Mucosa of gallbladder (tissue), 1 donor: ENCODE measurements at places on chromosomes 7 and 10. TPM values are rescaled to one million over a fixed set of nuclear protein-coding genes. Genes with fewer than 3 reads are reported as not detected.

The SPDYE11 gene
- total RNA-seq: not detected

DNA sequence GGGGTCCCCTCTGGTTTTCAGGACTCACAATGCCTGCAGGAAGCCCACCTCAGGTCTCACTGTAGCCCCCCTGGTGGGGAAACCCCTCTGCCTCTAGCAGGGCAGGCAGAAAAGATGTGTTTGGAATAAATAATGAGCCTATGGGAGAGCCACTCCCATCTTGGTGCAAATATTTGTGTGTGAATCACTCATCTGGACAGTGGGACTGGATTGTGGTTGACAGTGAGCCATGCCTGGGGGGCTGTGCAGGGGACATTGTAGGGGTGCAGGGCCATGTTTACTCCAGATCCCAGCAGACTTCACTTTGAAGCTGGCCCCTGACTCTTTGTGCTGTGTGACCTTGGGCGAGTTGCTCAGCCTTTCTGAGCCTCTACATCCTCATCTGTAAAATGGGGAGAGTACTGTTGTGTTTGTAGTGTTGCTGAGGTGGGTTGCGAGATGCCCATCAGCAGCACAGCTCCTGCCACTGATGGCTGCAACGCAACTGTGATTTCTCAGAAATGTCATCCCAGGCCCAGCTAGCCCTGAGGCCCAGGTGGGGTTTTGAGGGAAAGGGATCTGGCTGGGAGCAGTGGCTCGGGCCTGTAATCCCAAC is 20.7 kb downstream of the GTF2IRD1 start:
- DNase-seq: no peak

The GPR26 gene
- total RNA-seq: not detected

DNA sequence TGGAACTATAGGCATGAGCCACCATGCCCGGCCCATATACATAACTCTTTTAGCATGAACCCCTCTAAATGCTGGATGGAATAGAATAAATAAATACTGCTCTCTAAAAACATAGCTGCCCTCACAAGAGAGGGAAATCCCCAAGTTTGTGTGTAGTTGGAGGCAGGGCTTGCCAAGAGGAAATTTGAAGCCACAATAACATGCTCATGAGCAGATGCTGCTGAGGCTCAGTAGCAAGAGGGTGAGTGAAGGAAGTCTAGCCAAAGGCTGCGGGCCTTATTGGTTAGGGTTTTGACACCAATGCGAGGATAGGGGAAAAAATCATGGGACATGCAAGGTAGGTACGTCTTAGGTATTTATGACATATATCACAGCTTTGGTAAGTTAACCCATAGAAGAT is 17.3 kb downstream of the TPK1 start:
- DNase-seq: no peak

The ZSCAN21 gene
- total RNA-seq: 12.7 TPM

GRCh38 chr10:79159141-79159651 is 90.4 kb downstream of the ZMIZ1 start:
- no peak for DNase-seq

DNA sequence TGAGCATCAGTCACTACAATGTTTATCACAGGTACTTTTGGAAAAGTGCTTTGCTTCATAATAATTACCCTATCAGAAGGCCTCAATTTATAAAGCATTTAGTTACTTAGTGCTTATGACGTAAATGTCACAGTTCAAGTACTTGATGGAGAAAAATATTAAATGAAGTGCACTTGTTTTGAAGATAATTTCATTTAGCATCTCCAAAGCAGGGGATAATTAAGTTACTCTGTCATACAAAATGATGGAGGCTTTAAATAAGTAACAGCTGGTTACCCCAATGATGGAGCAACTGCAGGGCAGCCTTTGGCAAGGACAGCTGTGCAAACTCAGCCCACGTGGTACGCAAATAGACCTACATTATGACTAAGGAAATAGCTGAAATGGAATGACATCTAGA is 768.8 kb downstream of the GRM8 start:
- DNase-seq: no peak

GRCh38 chr10:91495402-91495801 is 85.3 kb downstream of the HECTD2 start:
- DNase-seq: no peak

GRCh38 chr10:128314686-128315085 is 188.5 kb upstream of the MKI67 start:
- no peak for DNase-seq
